ENCODE measurements at places on chromosomes 5 and 9. TPM values are rescaled to one million over a fixed set of nuclear protein-coding genes. Genes with fewer than 3 reads are reported as not detected.

DNA sequence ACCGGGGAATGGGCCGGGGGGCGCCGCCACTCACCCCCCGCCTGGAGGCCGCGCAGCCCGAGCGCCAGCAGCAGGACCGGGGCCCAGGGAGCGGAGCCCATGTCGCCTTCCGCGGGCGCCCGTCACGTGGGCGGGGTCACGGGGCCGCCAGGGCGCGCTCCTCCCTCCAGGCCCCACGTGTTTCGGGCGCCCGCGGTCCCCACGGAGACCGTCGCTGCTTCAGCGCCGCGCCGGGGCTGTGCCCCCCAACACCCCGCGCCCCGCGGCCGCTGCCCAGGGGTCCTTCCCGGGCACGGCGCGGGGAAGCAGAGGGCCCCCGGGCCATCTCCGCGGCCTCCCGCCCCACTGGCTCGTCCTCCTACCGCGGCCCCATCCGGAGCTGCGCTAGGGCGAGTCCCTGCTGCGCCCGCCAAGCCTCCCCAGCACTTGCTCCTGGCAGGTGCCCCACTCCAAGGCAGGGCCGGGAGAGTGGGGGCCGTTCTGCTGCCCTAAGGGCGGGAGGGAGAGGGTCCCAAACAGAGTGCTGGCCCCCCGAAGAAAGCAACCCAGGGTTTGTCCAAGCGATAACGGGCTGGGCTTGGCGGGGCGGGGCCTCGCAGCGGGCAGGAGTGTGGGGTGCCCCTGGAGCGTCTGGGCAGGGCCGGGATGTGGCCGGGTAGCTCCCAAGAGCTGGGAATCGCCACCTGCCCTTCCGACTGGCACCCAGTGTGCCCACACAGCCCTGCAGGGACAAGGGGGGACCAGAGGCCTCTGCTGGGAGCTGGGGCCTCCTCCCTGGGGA, at the start of gene DPP7:
TSS of gene DPP7 (minus strand) at position 121 of the 781 bp plus-strand sequence. CDS start at position 101, 20 bp downstream.
- DNase-seq = peak; percentile 84

DNA sequence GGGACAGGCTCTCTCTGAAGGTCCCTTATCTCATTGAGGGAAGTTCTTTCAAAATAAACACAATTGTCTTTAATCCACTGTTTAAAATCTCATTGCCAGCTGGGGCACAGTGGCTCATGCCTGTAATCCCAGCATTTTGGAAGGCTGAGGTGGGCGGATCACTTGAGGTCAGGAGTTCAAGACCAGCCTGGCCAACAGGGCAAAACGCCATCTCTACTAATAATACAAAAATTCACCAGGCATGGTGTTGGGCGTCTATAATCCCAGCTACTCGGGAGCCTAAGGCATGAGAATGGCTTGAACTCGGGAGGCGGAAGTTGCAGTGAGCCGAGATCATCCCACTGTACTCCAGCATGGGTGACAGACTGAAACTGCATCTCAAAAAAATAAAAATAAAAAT, 8.3 kb upstream of the NDFIP1 start:
- no peak for DNase-seq

DNA sequence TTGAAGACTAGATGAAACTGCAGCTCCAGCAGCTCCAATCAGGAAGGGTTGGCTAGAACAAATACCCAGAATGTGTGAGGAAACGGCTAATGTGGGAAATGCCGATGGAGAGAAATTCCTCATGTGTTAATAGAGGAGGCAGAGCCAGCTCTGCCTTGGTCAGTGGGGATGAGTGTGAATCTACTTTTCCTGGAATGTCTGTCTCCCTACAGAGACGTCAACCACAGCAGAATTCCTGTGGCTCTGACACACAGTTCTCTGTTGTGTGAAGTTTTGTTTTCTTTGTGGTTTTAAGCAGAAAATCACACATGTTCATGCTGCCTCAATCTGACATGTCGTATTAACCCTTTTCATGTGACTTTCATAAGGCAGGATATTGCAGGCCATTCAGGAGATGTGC, 476.6 kb upstream of the WWC1 start:
- no peak for DNase-seq

DNA sequence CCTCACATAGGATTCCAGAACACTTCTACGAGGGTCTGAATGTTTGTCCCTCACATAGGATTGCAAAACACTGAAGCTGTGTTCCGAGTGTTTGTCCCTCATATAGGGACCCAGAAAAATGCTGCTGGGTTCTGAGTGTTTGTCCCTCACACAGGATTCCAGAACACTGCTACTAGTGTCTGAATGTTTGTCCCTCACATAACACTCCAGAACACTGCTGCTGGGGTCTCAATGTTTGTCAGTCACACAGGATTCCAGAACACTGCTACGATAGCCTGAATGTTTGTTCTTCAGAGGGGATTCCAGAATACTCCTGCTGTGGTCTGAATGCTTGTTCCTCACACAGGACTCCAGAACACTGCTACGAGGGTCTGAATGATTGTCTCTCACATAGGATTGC, 218.7 kb downstream of the FOXD4L6 start:
- DNase-seq = no peak

- DNase-seq = peak; percentile 52
Measured at GRCh38 chr5:73447530-73448462, 781 bp downstream of the FOXD1 start.

FBXL7 gene
- total RNA-seq = not detected

GRCh38 chr5:112732131-112732530, 5.6 kb upstream of the APC start:
- no peak for DNase-seq

GRCh38 chr9:136645903-136646754, 16.6 kb upstream of the EGFL7 start:
- DNase-seq = no peak

DNA sequence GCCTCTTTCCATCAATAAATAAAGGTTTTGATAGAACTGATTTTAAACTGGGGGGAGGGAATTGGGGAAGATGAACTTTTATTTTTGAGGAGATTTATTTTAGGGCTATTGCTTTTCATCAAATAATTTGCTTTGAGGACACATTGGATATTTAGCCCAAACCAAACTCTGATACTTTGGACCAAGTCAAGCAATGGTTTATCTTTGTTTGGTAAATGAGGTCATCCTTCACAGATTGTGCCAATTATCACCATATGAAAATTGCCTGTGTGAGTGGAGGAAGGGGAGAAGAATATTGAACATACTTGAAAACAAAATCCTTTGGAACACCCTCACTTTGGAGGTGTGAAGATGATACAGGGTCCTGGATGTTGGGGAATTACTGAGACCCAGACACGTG, 176.9 kb upstream of the CD180 start:
- no peak for DNase-seq

GRCh38 chr9:2241461-2241835, 226.3 kb downstream of the SMARCA2 start:
- no peak for DNase-seq

DNA sequence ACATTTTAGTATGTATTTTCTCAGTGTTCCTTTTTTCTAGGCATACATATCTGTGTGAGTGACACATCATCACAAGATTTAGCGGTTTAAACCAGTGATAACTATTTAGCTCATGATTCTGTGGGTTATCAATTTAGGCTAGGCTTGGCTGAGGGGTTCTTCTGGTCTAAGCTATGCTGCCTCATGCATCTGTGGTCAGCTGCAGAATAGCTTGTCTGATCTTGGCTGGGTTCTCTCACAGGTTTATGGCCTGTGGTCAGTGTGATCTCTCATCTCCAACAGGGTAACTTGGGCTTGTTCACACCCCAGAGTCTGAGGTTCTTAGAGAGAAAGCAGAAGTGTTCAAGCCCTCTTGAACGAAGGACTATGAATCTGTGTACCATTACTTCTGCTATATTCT, 363.3 kb downstream of the KDM4C start:
- DNase-seq = no peak

SYK gene
- total RNA-seq = not detected

- DNase-seq = no peak
Measured at GRCh38 chr9:83649515-83649914, 26.6 kb downstream of the IDNK start.

GRCh38 chr5:66344544-66344943, 200.4 kb downstream of the SREK1 start:
- DNase-seq = no peak

DNA sequence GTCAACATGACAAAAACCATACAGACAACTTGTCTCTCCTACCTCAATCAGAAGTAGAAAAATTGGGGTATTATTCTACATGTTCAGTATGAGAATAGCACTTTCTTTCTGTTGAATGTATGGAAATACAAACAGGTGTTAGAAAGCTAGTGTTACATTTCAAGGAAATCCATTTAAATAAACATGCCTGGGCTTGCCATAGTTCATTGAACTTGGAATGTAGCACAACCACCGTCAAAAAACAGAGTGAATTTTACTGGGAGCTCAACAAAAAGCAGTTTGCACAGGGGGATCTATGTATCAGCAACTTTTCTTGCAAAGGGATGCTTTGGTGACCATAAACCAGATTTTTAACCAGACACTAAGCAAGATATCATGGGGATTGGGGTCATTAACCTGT, 307.9 kb upstream of the SMARCA2 start:
- DNase-seq = no peak

CARTPT gene
- total RNA-seq = not detected

TOPORS gene
- 12.2 TPM for total RNA-seq

GRCh38 chr5:8033261-8033660, 164.3 kb downstream of the MTRR start:
- no peak for DNase-seq

DNA sequence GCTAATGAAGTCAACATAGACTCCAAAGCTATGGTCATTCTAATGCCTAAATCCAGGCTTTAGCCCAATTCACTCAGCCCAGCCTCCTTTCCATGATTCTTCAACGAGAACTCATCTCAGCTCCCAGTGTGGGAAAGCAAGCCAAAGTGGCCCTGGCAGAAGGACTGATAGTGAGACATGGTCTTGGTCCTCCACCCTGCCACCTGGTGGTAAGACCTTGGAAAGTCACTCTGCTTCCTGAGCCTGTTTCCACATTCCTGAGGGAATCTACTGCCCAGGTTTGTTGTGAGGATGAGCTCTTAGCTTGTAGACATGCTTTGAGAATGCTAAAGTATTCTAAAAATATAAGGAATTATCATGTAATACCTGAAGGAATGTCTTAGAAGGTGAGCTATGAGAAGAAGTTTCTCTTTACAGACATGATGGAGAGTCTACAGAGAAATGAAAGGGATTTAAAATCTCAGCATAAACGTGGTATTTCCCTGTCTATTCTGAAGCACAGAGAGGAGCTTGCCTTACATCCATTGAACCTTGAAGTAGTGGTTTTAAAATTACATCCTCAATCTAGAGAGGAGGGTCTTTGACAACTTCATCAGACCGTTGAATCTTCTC, 173.5 kb downstream of the TRIM32 start:
- DNase-seq = peak; percentile 16

PCDH1 gene
- not detected for total RNA-seq

GRCh38 chr9:123959787-123960186, 29.9 kb upstream of the DENND1A start:
- no peak for DNase-seq

DNA sequence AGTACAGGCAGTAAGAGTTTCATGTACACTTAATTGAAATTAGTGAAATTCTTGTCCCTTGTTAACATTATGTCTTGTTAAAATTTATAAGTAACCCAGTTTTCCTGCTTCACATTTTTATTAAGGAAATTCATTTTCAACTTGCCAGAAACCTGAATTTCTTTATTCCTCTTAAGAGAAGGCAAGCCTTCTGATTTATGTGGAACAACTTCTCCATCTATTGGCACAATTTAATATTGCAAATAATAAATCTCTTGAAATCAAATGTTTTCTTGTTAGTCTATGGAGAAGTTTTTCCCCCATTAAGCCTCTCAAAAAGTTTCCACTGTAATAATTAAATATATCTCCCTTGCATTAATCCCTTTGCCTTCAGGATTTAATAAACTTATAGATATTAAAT, 33.8 kb upstream of the ACO1 start:
- no peak for DNase-seq

LECT2 gene
- not detected for total RNA-seq

DNA sequence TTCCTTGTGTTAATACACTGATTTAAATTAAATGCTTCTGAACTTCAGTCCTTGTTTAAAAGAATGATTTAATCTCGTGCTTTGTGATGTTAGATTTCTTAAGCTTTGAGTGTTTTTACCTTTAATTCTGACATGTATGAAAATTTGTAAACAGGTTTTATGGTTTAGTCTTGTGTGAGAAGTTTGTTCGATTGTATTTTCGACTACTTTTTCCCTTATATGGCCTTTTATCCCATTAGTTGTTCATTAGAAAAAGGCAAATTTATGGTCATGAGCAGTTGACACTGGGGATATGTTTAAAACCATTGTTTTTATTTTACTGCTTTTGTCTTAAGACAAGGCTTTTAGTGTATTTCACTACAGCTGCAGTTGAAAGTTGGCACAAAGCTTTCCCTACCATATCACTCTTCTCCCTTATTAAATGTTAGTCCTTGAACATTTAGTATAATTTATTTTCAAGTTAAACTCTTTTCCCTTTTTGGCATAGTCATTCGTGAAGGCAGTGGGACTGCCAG, 3.3 kb downstream of the UBE2R2 start:
- no peak for DNase-seq

DNA sequence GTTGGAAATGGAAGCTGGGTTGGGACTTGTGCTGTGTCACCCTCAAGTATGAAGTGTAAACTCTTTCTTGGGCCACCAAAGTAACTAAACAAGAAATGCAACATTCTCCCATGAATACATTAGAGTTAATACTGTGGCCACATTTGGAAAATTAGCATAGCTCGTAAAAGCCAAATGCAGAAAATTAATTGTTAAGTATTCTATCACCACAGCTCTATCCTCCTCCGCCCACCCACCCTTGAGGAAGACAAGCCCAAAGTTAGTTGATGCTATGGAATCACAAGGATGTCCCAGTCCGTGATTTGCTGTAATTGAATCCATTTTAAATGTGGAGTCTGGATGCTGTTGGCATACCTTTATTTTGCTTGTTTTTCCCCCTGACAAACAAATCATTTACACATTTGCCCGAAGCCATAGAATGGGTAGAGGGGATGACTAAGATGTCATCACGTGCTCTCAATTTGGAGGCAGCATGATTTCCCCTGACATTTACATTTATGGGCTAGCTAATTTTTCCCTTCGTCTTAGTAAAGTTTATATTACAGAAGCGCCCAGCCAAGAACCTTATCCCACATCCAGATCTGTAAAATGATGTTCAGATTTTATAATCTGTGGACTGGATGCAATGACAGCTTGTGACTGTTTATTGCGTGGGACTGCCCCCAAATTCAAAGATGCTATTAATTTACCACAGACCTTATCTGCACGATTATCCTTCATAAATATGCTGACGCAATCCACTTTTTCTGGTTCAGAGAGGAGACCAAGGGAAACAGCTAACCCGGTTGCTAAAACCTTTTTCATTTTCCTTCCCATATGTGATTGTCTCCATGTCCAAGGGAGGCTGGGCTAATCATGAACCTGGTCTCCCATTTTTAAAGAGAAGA, 3.7 kb downstream of the MSX2 start:
- DNase-seq = no peak

DNA sequence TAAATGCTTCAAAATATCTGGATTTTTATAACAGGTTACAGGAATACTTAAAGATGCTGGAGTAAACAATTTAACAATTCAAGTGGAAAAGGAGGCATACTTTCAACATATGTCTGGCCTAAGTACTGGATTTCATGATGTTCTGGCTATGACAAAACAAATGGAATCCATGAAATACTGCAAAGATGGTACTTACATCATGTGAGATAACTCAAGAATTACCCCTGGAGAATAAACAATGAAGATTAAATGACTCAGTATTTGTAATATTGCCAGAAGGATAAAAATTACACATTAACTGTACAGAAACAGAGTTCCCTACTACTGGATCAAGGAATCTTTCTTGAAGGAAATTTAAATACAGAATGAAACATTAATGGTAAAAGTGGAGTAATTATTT, 35.6 kb downstream of the SLC30A5 start:
- DNase-seq = no peak
